HuH-7.5 (cell line): ENCODE measurements at places on chromosomes 2 and 18.

- DNase-seq = no peak
Measured at GRCh38 chr2:33042265-33042664, 95.5 kb downstream of the LTBP1 start.

DNA sequence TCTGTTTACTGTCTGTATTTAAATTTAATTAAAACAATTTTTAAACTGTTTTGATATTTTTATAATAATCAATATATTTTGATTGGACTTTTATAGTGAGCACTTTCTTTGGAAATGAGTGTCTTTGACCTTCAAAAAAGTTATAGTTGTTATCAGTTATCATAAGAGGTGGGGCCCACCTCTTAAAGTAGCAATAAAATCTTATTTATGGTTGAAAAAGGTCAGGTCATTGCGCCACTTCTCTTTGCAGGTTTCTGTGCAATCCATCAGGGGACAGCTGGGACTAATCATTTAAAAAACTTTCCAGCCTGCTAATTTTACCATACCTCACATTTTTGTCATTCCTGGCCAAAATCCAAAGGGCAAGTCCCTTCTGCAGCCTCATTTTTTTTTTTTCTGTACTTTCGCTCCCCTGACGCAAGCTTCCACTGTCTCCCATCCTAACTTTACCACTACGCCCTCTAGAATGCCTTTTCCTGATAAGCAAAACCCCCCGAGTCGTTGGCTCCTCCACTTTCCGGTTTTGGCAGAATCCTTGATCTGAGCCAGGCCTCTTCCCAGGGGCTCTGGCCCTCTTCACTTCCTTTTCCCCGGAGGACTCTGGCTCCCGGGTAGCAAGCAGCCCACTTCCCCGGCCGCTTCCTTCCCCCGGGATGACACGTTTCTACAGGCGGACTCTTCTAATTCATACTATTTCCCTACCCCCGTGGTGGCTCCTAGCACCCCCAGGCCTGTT is 1.1 kb upstream of the SEH1L start:
- DNase-seq = peak; percentile 49

GRCh38 chr2:110807522-110807921 is 75.1 kb downstream of the ACOXL start:
- no peak for DNase-seq

DNA sequence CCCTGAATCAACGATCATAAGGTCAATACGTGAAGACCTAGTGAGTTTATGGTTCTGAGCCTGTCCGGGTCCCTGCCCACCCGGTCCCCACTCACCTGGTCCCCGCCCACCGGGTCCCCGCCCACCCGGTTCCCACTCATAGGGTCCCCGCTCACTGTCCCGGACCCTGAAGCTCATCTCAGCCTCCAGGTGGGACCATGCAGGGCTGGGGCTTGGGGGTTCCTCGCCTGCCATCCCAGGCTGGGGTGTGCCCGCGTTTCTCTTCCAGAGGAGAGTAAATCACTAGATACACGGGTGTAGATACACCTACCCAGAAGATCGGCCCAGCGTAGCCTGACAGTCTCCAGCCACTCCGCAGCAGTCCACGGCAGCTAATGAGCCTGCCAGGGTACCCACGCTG is 131.5 kb downstream of the MBP start:
- DNase-seq = no peak

- no peak for DNase-seq
Measured at GRCh38 chr18:74946646-74947375, 262.1 kb downstream of the PTGR3 start.

- no peak for DNase-seq
Measured at GRCh38 chr2:1283871-1284270, 129.4 kb upstream of the TPO start.

DNA sequence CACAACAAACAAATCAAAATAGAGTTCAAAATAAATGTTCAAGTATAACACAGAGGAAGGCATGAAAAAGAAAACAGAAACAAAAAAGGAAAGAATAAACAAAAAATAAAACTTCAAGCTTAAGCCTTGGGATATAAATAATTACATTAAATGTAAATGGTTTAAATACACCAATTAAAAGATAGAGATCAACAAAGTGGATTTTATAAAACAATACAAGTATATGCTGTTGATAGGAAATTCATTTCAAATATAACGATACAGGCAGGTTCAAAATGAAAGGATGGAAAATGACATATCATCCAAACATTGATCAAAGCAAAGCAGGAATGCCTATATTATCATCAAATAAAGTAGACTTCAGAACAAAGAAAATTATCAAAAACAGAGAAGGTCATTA is 16.7 kb downstream of the EXOC6B start:
- no peak for DNase-seq

DNA sequence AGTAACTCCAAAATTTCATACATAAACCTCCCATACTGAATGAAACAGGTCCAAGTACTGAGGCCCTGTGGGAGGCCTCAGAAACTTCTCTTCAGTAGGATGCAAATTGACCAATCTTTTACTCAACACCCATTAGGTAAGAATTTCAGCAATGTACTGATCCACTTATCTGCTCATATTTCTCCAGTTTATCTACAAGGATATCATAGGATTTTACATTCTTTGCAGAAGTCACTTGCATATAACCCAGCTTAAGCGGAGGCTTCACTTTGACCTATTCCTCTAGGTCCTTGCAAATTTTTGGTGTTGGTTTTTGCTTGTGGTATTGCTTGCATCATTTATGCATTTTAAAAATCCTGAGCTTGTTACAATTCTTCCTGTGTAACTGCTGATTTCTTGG is 28.8 kb upstream of the SLC3A1 start:
- DNase-seq = no peak

DNA sequence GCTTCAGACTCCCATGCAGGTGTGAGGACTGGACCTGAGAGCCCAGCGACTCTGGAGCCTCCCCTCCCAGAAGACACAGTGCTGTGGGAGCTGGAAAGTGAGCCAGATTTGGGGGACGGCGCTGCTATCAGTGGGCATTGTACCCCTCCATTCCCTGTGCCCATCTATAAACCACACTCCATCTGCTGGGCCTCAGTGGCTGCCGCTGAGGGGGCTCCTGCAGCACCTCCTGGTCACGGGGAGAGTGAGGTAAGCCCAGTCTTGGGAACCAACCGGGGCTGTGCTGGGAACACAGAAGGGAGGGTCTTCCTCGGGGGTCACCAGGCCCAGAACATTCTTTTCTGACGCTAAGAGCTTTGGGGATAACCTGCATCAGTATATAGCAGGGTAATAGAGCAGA is 9.5 kb downstream of the PSD4 start:
- no peak for DNase-seq

DNA sequence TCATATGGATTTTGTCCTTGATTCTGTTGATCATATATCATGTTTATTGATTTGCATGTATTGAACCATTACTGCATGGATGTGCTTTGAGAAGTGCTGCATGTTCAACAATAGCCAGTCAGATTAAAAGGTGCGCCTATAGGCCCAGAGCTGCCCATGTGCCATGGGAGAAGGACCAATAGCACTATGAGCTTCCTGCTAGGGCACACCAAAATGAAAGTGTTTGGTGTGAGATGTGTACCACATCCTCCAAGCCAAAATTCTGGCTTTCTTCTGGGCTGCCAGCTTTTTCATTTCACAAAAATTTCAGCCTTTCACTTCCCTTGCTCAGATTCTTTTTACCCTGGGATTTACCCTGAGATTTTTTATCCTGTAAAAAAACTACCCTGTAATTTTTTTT is 34.8 kb upstream of the MMADHC start:
- no peak for DNase-seq

DNA sequence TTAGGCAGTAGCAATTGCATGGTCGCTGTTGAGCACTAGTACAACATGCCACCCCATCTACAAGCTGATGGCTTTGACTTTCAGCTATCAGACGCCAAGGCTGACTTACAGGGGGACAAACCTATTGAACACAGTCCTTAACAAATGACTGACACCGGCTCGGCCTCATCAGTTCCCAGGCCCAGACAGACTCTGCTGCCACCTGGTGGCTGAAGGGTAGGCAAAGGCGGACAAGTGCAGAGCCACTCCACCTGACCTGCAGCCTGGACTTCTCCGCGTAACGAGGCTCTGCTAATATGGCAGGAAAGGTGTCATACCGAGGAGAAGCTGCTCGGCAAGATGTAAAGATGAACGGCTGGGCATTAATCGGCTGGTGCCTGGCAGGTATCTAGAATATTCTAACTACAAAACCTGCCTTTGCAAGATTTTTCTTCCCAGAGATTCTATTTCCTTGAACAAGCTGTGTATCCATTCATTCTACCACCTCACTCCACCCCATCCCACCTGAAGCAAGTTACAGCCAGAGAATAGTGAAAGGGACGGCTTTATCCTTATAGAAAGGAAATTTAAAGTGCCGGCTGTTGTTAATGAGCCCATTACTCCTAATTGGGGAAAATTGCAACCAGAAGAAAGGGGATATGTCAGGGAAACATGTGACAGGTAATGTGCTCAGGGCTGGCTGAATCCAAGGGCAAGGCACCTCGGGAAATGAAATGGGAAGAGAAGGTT is 67.4 kb downstream of the STEAP3 start:
- peak; percentile 74 for DNase-seq

DNA sequence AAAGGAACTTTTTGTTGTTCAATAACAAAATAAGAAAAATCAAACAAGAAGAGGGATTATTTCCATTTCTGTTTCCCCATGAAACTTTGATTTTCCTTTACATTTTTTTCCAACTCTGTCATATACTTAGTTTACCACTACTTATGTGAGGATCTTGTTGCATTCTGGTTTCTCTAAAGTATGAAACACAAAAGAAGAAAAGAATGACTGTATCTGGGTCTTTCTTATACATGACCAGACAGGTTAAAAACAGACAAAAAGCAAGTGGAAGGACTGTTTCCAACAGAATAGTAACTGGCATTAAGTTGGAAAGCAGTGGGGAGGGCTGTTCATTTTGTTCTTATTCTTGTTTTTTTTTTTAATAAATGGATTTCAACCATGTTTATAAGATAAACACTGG is 1207.8 kb upstream of the FAM98A start:
- DNase-seq = no peak

GRCh38 chr2:132651115-132652045 is 18.6 kb downstream of the LYPD1 start:
- peak; percentile 57 for DNase-seq

DNA sequence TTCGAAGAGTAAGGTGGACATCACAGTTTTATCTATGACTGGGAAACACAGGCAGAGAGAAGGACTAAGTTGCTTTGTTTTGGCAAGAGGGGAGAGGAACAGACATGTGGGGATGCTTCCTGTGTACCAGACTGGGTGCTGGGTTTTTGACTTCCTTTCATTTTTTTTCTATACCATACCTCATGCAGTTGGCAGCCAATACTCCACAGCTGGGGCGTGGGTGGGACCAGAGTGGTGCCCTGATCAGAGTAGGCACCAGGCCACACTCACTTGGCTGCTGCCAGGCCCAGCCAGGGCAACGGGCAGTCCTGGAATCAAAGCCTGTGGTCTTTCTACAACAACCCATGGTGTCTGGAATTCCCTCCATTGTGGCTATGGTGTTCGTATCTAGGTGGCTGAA is 45.2 kb downstream of the SH3RF3 start:
- no peak for DNase-seq

- no peak for DNase-seq
Measured at GRCh38 chr2:74199275-74199701, 873 bp downstream of the MTHFD2 start.

- no peak for DNase-seq
Measured at GRCh38 chr2:181376999-181377398, 80.2 kb upstream of the ITGA4 start.

DNA sequence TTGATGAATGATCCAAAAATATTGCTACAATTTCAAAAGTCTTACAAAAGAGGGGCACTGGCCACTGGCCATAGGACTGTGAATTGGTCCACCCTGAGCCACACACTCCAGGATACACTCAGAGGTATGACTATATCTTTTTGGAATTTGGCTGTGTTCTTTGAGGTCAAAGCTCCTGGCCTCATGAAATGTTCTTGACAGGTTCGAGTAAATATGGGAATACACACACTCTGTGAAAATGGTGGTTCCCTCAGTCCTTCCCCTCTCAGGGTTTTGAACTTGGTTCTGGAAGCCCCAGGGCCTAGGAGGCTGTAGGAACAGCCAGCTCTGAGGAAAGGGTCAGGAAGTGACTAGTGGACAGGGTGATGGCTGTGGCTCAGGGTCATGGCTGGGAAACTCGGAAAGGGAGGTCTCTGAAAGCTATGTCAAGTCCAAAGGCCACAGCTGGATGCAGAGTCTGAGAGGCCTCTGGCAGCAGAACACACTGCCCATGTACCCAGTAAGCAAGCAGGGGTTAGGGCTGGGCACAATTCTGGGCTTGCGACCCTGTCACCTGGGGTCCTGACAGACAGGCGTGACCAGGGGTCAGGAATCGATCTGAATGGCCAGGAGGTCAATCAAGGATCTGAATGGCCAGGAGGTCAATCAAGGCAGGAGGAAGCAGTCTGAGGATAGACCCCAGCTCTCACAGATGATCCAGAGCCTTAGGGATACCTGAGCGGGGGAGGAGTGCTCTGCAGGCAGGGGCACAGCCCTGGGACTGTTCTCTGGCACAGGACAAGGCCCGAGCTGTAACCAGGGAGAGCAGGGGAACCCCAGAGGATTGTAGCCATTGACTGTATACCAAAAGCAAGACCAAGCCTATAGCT is 223.4 kb upstream of the SMAD2 start:
- DNase-seq = no peak

- DNase-seq = peak; percentile 16
Measured at GRCh38 chr2:25851740-25852503, 26.4 kb downstream of the ASXL2 start.

- DNase-seq = no peak
Measured at GRCh38 chr18:58618822-58619595, 9.9 kb downstream of the ALPK2 start.

DNA sequence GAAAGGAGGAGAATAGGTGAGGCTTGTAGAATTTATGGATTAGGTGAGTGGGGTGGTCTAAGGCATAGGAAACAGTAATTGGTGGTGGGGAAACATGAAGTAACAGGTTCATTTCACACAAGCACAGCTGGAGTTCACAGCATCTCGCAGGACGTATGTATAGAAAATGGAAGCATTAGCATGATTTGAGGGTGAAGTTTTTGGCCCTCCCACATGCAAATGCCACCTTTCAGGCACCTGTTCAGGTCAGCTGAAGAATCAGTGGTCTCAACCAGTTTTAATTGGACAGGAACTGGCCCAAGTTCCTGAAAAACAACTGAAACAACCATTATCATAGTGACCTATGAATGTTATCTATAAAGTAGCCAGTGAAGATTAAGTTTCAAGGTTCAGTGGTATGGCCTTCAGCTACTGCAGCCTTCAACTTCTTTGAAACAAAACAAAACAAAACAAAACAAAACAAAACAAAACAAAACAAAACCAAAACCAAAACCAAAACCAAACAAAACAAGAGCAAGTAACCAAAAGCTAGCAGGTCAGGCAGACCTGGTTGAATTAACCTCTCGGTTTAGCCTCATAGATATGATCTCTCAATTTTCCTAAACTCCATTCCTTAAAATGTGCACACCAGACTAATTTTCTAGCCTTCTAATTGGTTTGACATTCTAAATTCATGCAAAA is 102.1 kb upstream of the SPHKAP start:
- DNase-seq = no peak
